ENCODE measurements at places on chromosomes 12 and 14.

GRCh38 chr12:69894800-69895383, 69.9 kb downstream of the MYRFL start:
- DNase-seq = no peak

DNA sequence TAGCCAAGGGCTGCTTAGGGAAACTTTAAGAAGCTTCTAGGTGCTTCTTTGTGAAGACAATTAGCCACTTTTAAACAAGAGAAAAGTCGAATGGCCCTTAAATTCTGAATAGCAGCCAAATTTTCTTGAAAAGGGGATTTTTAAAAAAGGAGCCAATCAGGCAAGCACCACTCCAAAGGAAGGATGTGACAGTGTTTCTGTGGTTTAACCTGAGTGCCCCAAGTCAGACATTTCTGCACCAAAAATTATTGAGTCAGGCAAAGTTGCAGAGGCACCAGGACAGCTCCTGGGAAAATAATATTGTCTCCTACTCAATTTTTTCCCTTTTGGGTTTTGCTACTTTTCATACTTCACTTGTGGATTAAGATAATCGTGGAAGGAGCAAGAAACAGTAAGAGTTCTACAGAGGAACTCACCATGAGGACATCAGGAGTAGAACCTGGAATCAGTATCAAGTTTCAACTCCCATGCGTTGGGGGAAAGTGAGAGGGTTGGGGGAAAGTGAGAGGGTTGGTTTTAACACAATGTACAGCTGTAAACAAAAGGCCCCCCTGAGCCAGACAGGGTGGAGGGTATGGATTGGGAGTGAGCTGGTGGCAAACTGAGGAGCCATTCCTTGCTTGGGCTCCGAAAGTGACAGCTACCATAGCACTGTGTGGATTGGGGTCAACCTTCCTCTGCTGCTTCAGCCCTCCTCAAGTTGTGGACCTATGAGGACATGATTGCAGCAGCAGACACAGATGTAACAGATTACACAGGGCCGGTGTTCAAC, 90.8 kb downstream of the SLC38A1 start:
- no peak for DNase-seq

- DNase-seq = no peak
Observed at GRCh38 chr12:16218934-16219751, 58.3 kb downstream of the SLC15A5 start.

DNA sequence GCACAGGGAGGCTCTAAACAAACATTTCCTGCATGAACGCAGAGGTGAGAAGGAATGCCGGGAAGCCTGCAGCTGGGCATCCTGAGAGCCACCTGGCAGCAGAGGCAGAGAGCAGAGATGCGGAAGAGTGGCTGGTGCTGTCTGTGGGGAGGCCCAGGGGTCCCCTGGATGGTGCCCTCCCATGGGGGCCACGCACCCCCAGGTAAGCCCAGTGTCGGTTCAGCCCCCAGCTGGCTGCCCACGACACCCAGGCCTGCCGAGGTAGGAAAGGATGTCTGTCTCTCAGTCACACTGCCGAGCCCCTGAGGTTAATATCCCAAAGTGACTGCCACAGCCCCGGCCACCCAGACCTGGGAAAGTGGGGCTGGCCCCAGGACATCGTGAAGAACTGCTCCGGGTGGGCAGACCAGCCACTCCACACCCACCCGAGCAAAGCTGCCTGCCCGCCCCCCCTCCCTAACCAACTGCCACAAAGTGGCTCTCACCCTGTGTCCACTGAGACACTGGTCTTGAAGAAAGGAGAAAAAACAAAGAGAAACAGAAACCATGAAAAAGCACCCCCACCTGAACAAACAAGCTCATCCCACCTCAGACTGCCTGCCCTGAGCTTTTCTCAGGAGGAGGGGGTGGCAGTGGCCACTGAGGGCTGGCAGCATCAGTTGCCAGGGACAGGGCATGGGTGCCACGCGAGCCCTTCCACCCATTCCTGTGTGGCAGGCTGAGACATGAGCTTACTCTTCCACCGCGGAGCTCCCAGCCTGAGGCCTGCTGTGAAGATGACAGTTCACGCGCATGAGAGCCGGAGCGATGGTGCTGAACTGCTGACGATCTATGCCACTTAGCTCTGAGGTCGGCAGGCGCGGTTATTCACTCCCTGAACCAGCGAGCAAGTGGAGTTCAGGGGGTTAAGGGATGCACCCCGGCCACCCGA, 40.8 kb downstream of the CCDC88C start:
- no peak for DNase-seq

- no peak for DNase-seq
Observed at GRCh38 chr12:51753980-51754675, 94.4 kb downstream of the FIGNL2 start.

- no peak for DNase-seq
Observed at GRCh38 chr12:67284561-67284960, 15.4 kb downstream of the CAND1 start.

GRCh38 chr14:80988735-80989429, 33.5 kb downstream of the TSHR start:
- DNase-seq = peak; percentile 25

GRCh38 chr12:68900241-68900640, 32.7 kb downstream of the CPM start:
- DNase-seq = no peak

GRCh38 chr14:59419303-59419702, 45.9 kb downstream of the GPR135 start:
- DNase-seq = no peak

DNA sequence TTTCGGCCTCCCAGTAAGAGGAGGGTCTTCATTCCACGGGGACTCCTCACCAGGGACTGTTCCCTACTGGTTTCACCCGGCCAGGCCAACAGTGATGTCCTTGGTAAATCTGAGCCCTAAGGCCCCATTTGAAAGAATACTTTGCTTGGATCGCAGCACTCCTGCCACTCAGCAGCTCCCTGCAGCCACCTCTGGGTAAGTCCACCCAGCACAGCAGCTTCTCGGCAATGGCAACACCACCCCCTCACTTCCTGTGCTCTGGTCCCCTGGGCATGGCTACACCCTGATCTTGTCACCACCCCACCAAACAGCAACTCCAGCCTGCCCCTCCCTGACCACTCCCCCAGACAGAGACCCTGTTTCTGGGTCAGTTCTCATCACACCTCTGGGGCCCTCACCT, 100.3 kb downstream of the SETD3 start:
- no peak for DNase-seq

GRCh38 chr12:91990525-91990924, 155.1 kb downstream of the BTG1 start:
- no peak for DNase-seq

- DNase-seq = peak; percentile 17
Observed at GRCh38 chr12:12714276-12715021, 2.7 kb upstream of the CDKN1B start.

DNA sequence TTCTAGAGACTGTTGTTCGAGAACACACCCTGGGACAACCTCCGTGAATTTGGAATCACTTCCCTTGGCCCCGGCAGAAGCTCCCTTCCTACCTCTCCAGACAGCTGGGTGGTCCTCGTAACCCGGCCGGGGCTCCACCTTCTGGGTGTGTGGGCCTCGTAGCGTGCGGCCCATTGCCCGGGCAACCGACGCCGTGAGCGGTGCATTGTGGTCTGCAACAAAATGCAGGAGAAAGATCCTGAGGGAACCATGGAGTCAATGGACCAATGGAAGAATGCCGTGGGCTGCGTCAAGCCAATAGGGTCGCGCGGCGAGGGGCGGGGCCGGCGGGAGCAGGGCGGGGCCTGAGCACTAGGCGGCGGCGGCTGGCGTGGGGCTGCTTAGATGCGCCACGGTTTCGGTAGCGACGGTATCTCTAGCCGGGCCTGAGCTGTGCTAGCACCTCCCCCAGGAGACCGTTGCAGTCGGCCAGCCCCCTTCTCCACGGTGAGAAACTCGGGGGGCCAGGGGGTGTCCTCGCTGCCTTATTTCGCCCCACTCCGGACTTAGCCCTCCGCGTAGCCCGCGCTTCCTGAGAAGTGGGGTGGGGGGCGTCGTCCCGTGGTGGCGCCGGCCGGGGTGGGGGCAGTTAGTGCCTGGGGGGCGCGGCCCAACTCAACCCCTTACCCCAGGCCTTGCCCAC, at the start of gene DYNLL1:
DYNLL1 (plus strand) TSS at position 383 of the 682 bp plus-strand sequence. CDS start 309 bp downstream, outside the sequence.
- peak; percentile 96 for DNase-seq

GRCh38 chr14:78175412-78175811, 5.2 kb downstream of the NRXN3 start:
- no peak for DNase-seq

- no peak for DNase-seq
Observed at GRCh38 chr12:99706736-99707473, 59.4 kb downstream of the GARIN6 start.
